Muscle of back (tissue), 13 donors: ENCODE measurements at places on chromosomes 16 and 17.

- DNase-seq: no peak
Measured at GRCh38 chr17:73184136-73184993, 8.5 kb upstream of the COG1 start.

DNA sequence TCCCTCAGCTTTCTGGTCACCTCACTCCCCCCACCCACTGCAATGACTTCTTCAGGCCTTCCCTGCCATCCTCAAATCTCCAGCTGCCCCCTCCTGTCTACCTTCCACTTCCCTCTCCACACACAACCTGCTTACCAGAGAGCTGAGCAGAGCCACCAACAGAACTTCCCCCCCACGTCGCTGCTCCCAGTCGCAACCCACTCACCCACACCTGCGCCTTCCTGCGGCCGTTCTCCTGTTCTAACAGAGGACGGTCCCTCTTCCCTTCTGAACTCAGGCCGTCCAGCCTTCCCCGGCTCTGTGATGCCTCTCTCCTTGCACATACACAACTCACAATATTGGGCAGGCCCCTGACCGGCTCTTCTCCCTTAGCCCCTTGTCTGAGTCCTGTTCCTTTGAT, 13.6 kb upstream of the NLRC5 start:
- DNase-seq: no peak

- DNase-seq: no peak
Measured at GRCh38 chr16:31436221-31437045, 6.2 kb downstream of the ZNF843 start.

DNA sequence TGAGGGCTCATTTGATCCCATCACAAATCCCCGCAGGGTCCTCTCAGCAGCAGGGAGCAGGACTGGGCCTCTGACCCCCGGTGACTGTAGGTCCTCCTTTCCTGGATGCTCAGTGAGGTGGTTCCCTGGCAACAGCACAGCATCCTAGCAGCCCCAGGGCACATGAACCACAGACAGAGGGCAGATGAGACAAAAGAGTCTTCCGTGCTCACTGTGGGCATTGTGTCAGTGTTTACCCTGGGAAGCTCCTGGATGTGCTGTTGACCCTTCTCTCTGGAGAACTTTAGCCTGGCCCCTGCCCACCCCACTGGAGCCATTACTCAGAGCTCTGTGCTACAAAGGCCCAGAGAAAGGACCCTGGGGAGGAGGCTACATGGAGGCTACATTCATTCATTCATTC, 21.7 kb upstream of the TMEM220 start:
- no peak for DNase-seq

- DNase-seq: no peak
Measured at GRCh38 chr16:53212893-53213223, 158.1 kb downstream of the CHD9 start.

GRCh38 chr16:65521633-65522328, 399.9 kb upstream of the CDH11 start:
- DNase-seq: no peak

GRCh38 chr17:38550661-38551060, 55.1 kb downstream of the SRCIN1 start:
- no peak for DNase-seq

- DNase-seq: peak; percentile 95
Measured at GRCh38 chr17:15262291-15263205, 2.6 kb downstream of the PMP22 start.

- peak; percentile 62 for DNase-seq
Measured at GRCh38 chr16:77171745-77172635, 19.0 kb upstream of the MON1B start.

DNA sequence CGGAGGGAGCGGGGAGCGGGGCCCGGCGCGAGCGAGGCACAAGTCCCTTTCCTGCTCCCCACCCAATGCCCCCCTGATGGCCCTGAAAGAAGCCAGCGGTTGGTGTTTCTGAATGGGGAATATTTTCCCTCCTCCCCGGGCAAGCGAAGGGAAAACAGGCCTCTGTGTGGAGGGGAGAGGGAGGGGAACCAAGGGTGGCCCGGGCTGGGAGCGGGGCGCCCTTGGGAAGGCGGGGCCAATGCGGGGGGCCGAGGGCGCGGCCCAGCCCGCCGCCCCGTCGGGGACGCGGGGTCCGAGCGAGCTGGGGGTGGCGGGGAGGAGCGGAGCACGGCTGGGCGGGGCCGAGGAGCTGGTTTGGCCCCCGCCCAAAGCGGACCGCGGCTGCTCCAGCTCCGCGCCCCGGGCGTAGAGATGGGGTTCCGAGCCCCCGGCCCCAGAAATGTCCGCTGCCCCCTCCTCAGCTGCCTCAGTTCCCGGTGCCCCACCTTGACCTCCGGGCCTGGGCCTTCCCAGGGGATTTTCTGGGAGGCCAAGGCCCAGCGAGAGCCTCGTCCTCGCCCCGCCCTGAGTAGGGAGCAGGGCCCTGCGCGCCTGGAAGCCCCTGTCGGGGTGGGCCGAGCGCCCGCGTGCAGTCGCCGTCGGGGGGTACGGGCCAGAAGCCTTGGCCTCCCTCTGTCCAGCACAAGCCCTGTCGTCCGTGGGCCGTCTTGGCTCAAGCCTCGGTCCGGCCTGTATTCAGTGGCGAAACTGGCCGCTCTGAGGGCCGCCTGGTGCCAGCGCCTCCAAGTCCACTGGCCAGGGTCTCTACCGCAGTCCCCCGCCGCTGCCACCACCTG, 3.9 kb upstream of the HEXIM1 start:
- DNase-seq: peak; percentile 68

GRCh38 chr16:4245077-4245791, 3.4 kb upstream of the SRL start:
- DNase-seq: no peak

DNA sequence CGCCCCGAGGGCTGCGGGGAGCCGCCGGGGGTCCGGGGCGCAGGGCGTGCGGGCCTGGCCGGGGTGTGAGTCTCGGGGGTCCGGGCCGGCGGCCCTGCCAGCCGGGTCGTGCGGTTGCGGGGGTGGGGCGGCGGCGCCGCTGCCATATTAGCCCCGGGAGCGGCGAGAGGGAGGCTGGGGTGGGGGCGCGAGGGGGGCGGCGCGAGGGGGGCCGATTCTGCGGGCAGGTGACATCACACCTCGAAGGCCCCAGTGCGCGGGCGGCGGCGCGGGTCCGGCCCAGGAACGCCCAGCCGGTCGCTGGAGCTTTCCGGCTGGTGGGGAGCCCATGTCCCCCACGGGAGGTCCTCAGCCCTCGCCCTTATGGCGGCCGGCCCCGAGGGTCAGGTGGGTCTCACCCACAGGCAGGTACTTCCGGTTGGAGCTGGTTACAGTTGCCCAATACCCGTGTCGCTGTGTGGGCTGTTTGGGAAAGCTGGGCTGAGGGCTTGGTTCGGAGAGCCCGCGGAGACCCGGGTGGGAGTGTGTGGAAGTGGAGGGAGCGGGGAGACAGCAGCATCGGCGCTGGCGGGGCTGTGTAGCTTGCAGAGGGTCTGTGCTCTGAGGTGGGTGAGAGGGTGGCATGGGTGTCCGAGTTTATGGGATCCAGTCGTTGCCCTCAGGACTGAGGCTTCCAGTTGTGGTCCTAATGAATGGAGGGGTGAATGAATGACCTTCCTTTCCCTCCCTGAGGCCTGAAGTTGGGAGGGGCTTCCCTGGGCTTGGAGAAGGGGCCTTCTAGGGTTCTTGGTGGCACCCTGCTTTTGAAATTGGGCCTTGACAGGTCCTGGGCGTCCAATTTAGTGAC, 804 bp downstream of the ATP6V0C start:
- DNase-seq: no peak

DNA sequence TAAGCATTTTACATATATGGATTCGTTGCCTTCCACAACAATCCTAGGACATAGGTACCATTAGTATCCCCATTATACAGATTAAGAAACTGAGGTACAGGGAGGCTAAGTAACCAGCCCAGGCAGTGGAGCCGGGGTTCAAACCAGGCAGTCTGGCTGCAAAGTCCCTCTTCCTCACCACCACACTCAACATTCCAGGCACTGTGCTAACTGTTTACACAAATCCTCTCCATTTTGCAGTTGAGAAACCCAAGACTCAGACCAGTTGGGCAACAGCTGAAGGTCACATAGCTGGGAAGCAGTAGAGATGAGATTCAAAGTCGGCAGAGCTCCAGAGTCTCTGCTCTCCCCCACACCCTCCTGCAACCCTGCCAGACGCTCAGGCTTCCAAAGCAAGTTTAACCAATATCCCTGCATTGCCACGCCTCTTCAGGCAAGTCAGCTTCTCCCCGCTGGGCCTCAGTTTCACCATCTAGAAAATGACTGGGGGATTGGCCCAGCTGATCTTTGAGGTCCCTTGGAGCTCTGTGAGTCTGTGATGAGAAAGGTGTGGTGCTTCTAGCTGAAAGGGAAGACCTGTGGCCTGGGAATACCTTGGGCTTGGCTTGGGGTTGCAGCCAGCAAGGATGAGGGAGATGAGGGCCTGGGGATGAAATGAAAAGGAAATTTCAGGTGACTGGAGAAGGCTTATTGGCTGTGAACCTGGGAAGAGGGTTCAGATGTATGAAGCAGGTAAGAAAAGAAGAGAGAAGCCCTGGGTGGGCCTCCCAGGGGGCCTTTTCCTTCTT, 14.0 kb downstream of the CCR7 start:
- DNase-seq: peak; percentile 89

DNA sequence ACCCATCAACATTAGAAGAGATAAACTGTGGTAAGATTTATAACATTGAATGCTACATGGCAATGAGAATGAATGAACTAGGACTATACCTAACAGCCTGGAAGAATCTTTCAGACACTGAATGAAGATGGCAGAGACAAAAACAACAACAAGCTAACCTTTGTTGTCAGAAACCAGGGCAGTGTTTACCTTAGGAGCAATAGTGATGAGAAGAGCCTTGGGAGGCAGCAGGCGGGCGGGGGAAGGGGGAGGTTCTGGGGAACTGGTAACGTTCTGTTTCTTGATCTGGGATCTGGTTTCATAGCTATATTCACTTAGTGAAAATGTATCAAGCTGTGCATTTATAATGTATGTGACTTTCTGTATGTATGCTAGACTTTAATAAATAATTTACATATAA, 139.0 kb upstream of the TNRC6C start:
- no peak for DNase-seq

GRCh38 chr17:76107509-76107908, 3.9 kb upstream of the EXOC7 start:
- no peak for DNase-seq

DNA sequence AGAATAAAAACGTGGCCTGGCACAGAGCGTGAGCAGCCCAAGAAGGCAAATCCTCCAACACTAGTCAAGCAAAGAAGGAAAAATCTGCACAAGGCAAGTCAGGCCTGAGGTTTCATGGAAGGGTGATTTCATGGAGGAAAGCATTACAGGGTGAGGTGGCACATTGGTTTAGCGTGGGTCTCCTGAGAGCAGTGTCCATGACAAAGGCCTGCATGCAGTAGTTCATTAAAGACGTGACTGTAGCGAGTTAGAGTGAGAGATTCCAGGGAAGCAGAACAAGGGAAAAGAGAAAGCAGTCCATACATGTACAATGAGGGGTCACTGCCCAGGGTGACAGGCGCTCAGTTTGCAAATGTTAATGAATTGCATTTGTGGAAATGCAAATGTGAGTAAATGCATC, 285.0 kb upstream of the ERCC4 start:
- no peak for DNase-seq

GRCh38 chr17:67624886-67625656, 92.7 kb upstream of the NOL11 start:
- no peak for DNase-seq

DNA sequence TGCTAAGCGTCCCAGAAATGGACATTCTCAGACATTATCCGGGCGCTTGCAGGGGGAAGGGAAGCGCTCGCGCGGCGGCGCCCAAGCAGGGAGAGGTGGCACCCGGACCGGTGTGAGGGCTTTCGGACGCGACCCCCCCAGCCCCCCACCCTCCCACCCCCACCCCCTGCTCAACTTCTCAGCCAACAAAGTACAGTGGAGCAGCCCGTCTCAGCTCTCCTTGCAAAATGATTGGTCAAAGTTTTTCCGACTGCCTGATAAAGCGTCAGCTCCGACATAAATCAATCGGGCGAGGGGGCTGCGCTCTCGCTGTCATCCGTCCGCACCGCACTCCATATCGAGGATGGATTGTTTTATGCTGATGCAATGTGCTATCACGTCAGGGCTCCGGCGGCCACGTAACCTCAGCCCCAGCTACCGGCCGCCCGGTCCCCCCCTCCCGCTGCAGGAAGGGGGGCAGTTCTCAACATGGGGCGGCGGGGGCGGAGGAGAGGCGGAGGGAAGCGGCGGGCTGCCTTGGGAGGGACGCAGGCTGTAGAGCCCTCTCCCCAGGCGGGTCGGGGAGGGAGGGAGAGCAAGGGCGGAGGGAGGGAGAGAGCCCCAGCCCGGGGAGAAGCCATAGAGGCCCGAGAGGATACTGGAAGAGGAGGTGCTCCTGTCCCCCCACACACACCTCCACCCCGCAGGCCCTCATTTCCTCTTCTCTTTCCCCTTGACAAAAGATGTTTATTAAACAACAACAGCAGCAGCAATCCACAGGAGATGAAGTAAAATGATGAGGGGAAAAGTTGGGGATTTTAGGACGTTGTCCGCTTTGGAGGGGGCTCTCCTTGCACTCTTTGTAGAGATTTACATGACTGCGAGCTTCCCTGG, at the start of gene HOXB9:
HOXB9 (minus strand) TSS at position 114 of the 873 bp plus-strand sequence; CDS start at position 25, 89 bp downstream.
- no peak for DNase-seq

- DNase-seq: no peak
Measured at GRCh38 chr16:69338557-69339288, 641 bp downstream of the COG8 start.

DNA sequence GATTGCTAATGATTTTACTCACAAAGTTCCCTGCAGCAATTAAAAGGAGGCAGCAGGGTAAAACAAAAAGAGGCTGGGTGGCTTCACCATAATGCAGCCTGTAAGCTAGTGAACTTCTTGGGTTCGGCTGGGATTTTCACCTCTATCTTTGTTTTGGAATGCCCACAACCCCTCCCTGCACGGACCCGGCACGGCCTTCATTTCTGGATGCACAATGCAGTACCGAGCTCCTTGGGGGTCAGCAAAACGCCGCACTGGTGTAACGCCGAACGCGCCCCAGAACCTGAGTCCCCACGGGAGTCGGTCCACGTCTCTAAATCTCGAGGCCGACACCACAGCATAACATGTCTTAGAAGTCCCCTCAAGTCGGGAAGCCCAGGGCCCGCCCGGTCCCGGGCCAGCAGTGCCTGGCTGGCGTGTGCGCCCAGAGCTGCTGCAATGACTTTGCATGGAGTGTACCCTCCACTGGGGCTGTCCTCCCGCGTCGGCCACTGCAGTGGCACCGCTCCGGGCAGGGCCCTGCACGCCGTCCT, 759 bp downstream of the UBE2O start:
- peak; percentile 34 for DNase-seq

GRCh38 chr17:48374650-48375230, 55.3 kb downstream of the SKAP1 start:
- DNase-seq: no peak

- no peak for DNase-seq
Measured at GRCh38 chr17:16100737-16101400, 101.2 kb downstream of the TTC19 start.

GRCh38 chr17:39205112-39205526, 5.0 kb downstream of the RPL19 start:
- no peak for DNase-seq

GRCh38 chr17:48520631-48521079, 10.2 kb downstream of the HOXB1 start:
- DNase-seq: no peak
